ENCODE measurements at places on chromosomes 2 and 18.

GRCh38 chr2:181972431-181973170 lies 13.1 kb upstream of the PPP1R1C start:
- H3K27ac ChIP-seq = peak overlapping the region; percentile 68
- no peaks in the 10 kb centered on the region for H3K27me3 ChIP-seq
- H3K4me1 ChIP-seq = peaks cover 8% of the 10 kb centered on the region
- no peak for DNase-seq
- no peak overlapping the region for H3K4me3 ChIP-seq
- H3K36me3 ChIP-seq = no peaks in the 10 kb centered on the region

- H3K4me3 ChIP-seq = no peak overlapping the region
- no peaks in the 10 kb centered on the region for H3K27me3 ChIP-seq
- peaks cover 10% of the 10 kb centered on the region for H3K4me1 ChIP-seq
- H3K27ac ChIP-seq = no peak overlapping the region
- DNase-seq = no peak
- H3K36me3 ChIP-seq = no peaks in the 10 kb centered on the region
These were observed 163.1 kb downstream of the STK39 start for GRCh38 chr2:168084288-168084687.

- no peak for DNase-seq
- no peaks in the 10 kb centered on the region for H3K36me3 ChIP-seq
- H3K27ac ChIP-seq = no peak overlapping the region
- H3K27me3 ChIP-seq = no peaks in the 10 kb centered on the region
These were observed 18.7 kb upstream of the MTCL1 start for GRCh38 chr18:8686611-8687010.

DNA sequence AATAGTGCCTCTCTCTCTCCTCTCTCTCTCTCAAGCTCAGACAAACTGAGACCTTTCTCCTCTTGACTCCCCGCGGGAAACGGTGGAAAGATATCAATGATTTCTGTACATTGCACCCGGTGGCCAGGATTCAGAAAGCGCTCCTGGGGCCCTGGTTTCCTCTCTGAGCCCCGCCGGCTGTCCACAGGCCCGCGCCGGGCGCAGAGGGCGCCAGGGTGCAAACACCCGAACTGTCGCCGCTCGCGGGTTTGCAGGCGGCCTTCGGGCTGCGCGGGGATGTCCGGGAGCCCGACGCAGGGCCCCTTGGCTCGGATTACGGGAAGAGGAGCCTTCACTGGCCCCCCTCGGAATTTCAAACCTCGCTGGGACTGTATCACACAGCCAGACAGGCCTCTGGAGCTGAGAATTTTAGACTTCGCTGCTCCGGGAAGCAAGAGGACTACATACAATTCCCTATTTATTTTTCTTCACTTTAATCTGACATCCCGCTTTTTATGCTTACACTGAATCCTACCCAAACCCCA lies 5.2 kb upstream of the EN1 start:
- DNase-seq = no peak
- H3K4me3 ChIP-seq = peak overlapping the region; percentile 30
- H3K36me3 ChIP-seq = no peaks in the 10 kb centered on the region
- peak overlapping the region; percentile 39 for H3K27ac ChIP-seq

- H3K27ac ChIP-seq = no peak overlapping the region
- peaks cover 100% of the 10 kb centered on the region for H3K27me3 ChIP-seq
- peak overlapping the region; percentile 1 for H3K4me3 ChIP-seq
- no peak for DNase-seq
- no peaks in the 10 kb centered on the region for H3K36me3 ChIP-seq
These were observed 1.5 kb upstream of the DLX1 start for GRCh38 chr2:172083628-172084394.

DNA sequence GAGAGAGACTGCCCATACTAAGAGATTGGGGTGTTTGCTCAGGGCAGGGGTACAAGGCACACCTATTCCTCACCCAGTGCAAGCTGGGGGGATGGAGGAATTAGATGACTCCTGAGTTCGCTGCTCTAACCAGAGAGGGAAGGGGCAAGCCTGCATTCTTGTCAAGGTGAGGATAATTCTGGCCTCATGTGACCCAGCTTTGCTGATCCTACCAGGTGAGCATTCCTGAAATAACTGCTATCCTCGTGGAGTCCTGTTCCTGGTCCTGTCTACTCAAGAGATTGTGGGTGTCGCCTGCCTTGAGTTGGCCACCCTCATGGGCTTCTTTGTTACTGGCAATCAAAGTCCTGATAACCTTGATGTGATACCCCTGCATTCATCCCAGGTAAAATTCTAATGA lies 206.0 kb downstream of the SPP2 start:
- no peak overlapping the region for H3K4me3 ChIP-seq
- H3K27ac ChIP-seq = no peak overlapping the region
- no peaks in the 10 kb centered on the region for H3K36me3 ChIP-seq
- no peaks in the 10 kb centered on the region for H3K27me3 ChIP-seq
- no peak for DNase-seq
- H3K4me1 ChIP-seq = peaks cover 21% of the 10 kb centered on the region

GRCh38 chr2:198282061-198282460 lies 477.7 kb downstream of the PLCL1 start:
- no peaks in the 10 kb centered on the region for H3K27me3 ChIP-seq
- H3K36me3 ChIP-seq = no peaks in the 10 kb centered on the region
- no peak for DNase-seq
- H3K27ac ChIP-seq = no peak overlapping the region

GRCh38 chr2:144513388-144514101 lies 6.4 kb downstream of the ZEB2 start:
- H3K27ac ChIP-seq = peak overlapping the region; percentile 98
- no peak for DNase-seq
- no peaks in the 10 kb centered on the region for H3K36me3 ChIP-seq
- peaks cover 51% of the 10 kb centered on the region for H3K4me1 ChIP-seq

GRCh38 chr2:209505410-209505809 lies 81.6 kb downstream of the MAP2 start:
- no peaks in the 10 kb centered on the region for H3K27me3 ChIP-seq
- H3K4me3 ChIP-seq = no peak overlapping the region
- no peak overlapping the region for H3K27ac ChIP-seq

DNA sequence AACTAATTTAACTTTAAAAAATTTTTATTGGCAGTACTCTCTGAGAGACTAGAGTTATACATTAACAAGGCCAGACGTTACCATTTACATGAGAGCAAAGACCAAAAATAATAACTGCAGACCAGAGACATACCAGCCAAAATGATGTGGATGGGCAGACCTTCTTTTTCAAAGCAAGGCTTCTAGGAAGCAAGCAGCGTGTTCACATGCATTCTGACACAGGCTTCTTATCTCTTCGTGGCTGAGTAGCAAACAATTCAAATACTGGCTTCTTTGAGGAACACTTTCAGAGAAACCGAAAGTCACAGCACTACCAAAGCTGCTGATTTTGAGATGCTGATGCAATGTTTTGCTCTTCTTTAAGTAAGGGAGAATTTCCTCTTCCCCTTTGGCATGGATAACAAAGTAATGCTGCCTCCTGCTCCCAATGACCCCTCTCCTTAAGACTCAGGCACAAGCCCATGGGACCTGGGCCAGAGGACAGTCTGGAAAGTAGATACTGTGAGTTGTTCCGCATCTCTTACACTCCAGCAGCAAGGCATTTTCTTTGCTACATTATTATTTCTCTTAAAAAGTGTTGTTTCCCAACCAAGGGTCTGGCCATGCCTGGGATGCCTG lies 181.9 kb downstream of the MREG start:
- DNase-seq = no peak
- H3K4me1 ChIP-seq = peaks cover 4% of the 10 kb centered on the region
- peak overlapping the region; percentile 58 for H3K27ac ChIP-seq
- no peak overlapping the region for H3K4me3 ChIP-seq
- H3K36me3 ChIP-seq = no peaks in the 10 kb centered on the region
- no peaks in the 10 kb centered on the region for H3K27me3 ChIP-seq

DNA sequence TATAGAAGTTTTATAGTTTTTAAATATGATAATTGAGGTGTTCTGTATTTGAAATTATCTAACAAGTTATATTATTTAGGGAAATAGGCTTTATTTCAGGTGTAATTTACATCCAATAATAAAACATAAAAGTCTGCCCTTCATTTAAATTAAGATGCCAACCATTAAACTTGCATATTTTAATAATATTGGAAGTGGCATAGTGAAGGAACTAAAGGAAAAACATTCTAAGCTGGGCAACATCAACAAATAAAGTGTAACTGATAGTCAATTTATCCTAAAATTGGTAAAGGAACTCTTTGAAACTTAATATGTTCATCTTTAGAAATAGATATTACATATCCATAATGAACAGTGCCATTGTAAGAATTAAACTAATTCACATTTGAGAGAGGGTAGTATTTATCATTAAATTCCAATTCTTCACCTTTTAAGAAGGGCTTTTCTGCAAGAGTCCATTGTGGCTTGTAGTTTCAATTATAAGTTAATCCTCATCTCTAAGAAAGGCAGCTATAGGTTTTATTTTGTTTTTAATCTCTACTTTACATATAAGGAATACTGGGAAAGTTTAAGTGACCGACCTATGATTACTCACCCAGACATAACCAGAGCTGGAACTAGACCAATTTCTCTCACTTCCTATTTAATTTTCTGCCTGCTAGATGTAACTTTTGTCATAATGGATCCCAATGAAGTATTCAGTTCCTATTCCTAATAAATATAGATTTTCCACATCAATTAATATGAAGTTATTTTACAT lies 401.6 kb downstream of the XIRP2 start:
- DNase-seq = no peak
- H3K36me3 ChIP-seq = no peaks in the 10 kb centered on the region
- no peak overlapping the region for H3K27ac ChIP-seq
- peaks cover 17% of the 10 kb centered on the region for H3K27me3 ChIP-seq
- H3K4me1 ChIP-seq = peaks cover 25% of the 10 kb centered on the region

- H3K4me1 ChIP-seq = no peaks in the 10 kb centered on the region
- H3K36me3 ChIP-seq = no peaks in the 10 kb centered on the region
- H3K27ac ChIP-seq = no peak overlapping the region
- H3K27me3 ChIP-seq = no peaks in the 10 kb centered on the region
These were observed 35.0 kb upstream of the PSMD14 start for GRCh38 chr2:161273038-161273760.

- no peak overlapping the region for H3K4me3 ChIP-seq
- H3K36me3 ChIP-seq = no peaks in the 10 kb centered on the region
- no peak for DNase-seq
- H3K27me3 ChIP-seq = no peaks in the 10 kb centered on the region
- H3K4me1 ChIP-seq = no peaks in the 10 kb centered on the region
These were observed 442.1 kb upstream of the MEX3C start for GRCh38 chr18:51639541-51639940.

- H3K27me3 ChIP-seq = no peaks in the 10 kb centered on the region
- no peak overlapping the region for H3K27ac ChIP-seq
- H3K4me1 ChIP-seq = no peaks in the 10 kb centered on the region
- no peaks in the 10 kb centered on the region for H3K36me3 ChIP-seq
- DNase-seq = no peak
These were observed 414.4 kb upstream of the CDH7 start for GRCh38 chr18:65336411-65336810.

GRCh38 chr2:127563458-127564428 lies 28.3 kb downstream of the MYO7B start:
- no peaks in the 10 kb centered on the region for H3K4me1 ChIP-seq
- no peak overlapping the region for H3K4me3 ChIP-seq
- H3K27me3 ChIP-seq = no peaks in the 10 kb centered on the region
- no peaks in the 10 kb centered on the region for H3K36me3 ChIP-seq
- no peak overlapping the region for H3K27ac ChIP-seq
- DNase-seq = peak; percentile 53

GRCh38 chr2:238462782-238463396 lies 36.2 kb downstream of the ASB1 start:
- H3K27ac ChIP-seq = no peak overlapping the region
- no peak overlapping the region for H3K4me3 ChIP-seq
- DNase-seq = no peak
- H3K36me3 ChIP-seq = no peaks in the 10 kb centered on the region

DNA sequence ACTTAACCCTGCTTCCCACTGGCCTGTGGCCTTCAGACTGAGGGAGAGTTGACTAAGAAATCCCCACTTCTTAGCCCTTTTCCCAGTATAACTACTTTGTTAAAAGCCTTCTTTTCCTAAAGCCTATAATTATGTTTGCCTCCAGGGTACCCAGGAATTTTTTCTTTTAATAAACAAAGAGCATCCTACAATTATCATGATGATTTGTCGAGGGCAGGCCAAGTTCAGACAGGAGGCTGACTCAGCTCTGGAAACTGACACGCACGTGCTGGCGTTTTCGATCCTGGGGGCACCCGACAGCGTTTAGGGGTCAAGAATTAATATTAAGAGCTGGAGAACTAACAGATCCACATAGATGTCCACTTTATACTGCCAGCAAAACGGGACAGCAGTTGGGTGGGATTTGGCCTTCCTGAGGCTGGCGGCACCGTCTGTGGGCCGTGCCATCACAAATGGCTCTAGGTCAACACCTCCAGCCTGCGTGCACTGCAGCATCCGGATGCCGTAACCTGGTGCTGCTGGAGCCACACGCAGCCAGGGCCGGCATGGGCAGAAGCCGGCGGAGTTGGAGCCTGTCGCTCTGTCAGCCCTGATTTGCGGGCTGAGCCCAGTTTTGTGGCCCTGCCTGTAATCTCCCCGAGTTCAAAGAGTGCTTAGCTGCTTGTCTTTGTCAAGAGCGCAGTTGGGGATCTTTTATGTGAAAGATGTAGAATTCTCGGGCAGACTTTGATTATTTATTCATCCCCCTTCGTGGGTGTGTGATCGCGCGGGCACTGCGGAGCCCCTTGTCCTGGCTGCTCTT lies 191.0 kb downstream of the GLI2 start:
- no peaks in the 10 kb centered on the region for H3K4me1 ChIP-seq
- no peaks in the 10 kb centered on the region for H3K36me3 ChIP-seq
- no peak overlapping the region for H3K27ac ChIP-seq
- H3K4me3 ChIP-seq = no peak overlapping the region
- H3K27me3 ChIP-seq = no peaks in the 10 kb centered on the region

GRCh38 chr2:130342533-130343275 lies at the start of gene IMP4:
Gene IMP4, plus strand, starts transcription at chr2:130342897. Its CDS starts 36 bp downstream, at chr2:130342933.
- H3K36me3 ChIP-seq = peaks cover 56% of the 10 kb centered on the region
- H3K27ac ChIP-seq = peak within 1 kb of the TSS; percentile 94
- no peaks in the 10 kb centered on the region for H3K27me3 ChIP-seq
- DNase-seq = peak; percentile 98

DNA sequence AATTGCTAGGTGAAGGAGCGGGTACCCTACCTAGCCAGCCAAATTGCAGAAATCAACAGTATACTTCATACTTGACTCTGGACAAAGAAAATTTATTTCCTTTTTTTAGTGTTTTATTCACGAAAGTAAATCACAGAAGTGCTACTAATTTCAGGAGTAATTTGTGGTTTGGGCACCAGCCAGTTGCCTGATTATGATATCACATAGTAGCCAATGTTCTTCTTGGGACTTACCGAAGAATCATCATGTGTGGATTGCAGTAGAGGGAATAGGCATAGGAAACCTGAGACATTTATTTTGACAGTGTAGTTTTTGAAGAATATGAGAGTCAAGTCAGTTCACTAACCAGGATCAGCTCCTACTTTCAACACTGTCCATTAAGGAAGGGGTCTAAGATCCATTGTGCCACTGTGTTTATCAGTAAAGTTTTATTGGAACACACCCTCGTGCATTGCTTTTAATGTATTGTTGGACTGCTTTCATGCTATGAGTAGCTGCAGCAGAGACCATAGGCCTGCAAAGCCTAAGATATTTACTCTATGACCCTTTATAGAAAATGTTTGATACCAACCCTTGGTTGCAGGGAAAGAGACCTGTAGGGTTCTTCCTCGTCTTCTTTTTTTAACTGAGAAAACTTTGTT lies 32.1 kb downstream of the TNFRSF11A start:
- H3K36me3 ChIP-seq = no peaks in the 10 kb centered on the region
- no peak overlapping the region for H3K4me3 ChIP-seq
- H3K27ac ChIP-seq = no peak overlapping the region
- DNase-seq = no peak
- no peaks in the 10 kb centered on the region for H3K27me3 ChIP-seq

Measured in suprapubic skin (tissue), 4 donors.